Activated CD4-positive, alpha-beta T cell treated with anti-CD3 and anti-CD28 coated beads for 1 hour (primary cell): ENCODE measurements at places on chromosomes 3 and 15.

GRCh38 chr15:68352401-68353062 is 75.0 kb downstream of the FEM1B start:
- no peak for DNase-seq

DNA sequence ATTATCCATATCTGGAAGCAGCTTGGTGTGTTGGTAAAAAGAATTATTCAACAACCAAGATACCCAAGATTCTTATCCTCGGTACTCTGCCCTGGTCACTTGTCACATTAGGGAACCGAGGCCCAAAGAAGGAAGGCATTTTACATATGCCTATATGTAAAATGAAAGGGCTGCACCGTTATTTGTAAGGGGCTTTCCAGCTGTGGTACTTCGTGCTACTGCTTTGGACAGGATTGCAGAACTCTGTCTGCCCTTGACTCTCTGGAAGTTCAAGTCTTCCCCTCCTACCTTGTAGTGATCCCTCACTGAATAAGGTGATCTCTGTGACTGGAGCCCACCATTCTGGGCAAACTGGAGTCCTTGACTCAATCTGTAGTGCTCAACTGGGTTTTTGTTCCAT is 198.9 kb upstream of the TOPAZ1 start:
- no peak for DNase-seq

GRCh38 chr3:29887451-29887850 is 606.6 kb downstream of the RBMS3 start:
- no peak for DNase-seq

- no peak for DNase-seq
Observed at GRCh38 chr3:138260611-138261010, 69.0 kb downstream of the NME9 start.

DNA sequence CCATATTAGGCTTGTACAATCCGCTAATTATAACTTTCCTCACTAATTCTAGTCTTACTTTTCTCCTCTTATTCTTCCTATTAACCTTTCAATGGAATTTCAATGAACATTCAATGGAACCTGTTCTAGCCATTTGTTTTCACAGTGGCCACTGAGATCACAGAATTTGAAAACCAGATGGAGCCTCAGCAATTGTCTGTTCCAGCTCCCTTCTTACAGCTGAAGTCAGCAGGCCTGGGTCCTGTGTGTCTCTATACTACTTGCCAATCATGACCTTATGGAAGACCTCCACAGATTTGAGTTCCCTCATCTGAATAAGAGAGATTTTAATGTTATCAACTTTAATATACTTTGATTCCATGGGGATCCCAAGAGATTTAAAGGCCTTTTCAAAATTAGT is 36.6 kb downstream of the TJP1 start:
- no peak for DNase-seq

GRCh38 chr3:140429791-140430190 is 248.1 kb upstream of the TRIM42 start:
- DNase-seq, result no peak

DNA sequence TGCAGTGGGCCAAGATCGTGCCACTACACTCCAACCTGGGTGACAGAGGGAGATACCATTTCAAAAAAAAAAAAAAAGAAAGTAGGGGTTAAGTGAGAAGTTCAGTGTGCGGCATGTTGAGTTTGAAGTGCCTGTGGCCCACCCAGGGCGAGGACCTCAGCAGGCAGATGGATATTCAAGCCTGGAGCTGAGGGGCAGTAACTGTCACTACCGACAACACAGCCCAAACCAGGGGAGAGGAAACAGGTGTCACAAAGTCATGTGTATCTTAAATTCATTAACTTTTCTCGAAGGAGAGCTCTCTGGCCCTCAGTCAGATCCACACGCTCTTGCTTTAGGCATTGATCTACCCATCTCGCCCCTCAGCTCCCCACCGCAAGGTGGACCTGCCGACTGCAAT is 45.3 kb downstream of the FEM1B start:
- no peak for DNase-seq

- DNase-seq, result peak; percentile 65
Observed at GRCh38 chr15:74375303-74375693, 7.9 kb upstream of the CYP11A1 start.

GRCh38 chr3:11914041-11914440 is 67.4 kb upstream of the TAMM41 start:
- DNase-seq, result no peak

DNA sequence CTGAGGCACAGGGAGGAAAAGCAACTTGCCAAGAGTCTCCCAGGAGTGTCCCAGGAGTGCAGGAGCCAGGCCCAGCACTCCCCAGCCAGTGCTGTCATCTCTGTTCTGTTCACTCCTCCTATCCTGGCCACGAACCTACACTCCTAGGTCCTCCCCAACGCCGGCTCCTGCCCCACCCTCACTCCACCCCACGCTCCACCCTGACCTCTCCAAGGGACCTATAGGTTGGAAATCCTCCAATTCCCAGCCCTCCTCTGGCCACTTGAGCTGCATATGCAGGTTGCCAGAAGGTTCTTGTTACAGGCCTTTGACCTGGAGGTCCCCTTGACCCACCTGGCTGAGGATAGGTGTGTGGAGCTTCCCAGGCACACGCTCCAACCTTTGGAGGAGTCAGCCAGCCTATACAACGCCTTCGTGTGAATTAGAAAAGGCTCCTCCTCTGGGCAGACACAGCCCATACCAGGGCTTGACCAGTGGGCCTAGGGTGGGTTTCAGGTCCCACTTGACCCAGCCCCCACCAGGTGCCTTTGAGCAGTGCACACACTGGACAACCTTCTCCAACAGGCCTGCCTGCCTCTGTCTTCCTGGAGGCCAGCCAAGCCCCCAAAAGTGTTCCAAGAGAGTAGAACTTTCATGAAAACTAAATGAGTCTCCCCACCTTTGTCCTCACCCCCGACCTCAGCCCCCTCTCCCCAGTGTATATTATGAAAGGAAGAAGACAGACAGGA is 167.2 kb upstream of the TLE3 start:
- no peak for DNase-seq

DNA sequence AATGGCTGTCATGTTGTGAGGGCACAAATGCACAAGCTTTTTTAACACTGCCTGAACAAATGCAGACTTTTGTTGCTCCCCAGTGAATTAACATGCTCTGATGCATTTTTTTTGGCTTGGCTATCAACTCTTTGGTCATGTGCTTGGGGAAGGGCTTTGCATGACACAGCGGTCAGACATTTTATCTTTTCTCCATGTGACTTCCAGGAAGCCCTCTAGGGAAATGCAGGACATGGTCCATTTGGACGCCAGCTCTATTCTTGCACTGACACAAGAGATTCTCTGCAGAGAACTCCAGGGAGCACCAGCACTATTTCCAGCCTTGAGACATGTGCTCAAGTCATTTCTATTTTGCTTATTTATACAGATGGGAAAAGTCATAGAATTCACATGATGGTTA is 46.2 kb downstream of the NEK11 start:
- DNase-seq, result no peak

DNA sequence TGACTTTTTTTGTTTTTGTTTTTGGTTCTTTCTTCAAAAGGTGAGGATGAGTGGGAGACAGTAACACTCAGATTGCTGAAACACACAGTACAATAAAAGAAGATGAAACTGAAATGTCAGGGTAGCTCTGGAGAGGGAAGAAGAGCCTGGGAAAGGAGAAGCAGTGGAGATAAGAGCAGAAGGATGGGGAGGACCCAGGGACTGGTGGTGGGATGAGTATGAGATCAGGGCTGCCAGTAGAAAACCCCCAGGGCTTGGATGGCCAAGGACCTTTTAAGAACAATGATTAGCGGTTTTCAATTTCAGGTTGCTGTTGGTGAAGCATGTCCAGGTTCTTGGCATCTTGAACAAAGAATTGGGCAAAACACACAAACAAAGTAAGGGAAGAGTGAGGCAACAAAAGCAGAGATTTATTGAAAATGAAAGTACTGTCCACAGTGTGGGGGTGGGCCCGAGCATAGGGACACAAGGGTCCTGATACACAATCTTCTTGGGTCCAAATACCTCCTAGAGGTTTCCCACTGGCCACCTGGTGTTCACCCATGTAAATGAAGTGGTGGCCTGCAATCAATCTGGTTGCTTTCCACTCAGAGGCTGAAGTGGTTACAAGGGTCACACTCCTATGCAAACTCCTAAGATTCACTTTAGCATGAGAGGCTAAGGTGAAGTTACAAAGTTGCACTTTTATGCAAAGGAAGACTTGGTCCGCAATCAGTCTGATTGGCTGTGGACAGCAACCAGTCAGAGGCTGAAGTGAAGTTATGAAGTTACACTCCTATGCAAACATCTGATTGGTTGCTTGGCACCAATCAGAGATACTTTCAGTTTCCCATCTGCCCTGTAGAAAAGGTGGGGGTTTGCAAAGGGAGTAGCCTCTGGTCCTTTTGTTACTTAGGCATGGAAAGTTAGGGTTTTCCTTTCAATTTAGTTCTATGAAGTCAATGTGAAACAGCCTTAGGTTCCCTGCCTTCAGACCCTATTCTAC is 26.1 kb upstream of the MFSD1 start:
- no peak for DNase-seq

GRCh38 chr15:29765234-29765841 is 56.9 kb downstream of the TJP1 start:
- DNase-seq, result no peak

DNA sequence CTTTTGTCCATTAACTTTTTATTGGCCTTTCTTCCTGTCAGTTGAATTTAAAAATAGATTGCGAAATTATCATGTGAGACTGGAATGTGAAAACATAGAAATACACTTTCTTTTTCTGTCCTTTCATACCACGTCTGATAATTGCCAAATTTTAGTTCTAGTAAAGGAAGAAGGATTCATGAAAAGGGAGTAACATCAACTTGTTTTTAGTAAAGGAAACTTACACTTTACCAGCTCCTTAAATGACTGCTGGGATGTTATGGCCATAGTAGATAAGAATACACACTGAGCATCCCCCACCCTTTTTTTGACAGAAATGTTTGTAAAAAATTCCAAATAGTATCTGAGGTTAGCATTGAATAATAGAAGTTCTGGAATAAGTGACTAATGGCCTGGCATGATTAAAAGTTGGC is 137.9 kb downstream of the NEO1 start:
- no peak for DNase-seq

DNA sequence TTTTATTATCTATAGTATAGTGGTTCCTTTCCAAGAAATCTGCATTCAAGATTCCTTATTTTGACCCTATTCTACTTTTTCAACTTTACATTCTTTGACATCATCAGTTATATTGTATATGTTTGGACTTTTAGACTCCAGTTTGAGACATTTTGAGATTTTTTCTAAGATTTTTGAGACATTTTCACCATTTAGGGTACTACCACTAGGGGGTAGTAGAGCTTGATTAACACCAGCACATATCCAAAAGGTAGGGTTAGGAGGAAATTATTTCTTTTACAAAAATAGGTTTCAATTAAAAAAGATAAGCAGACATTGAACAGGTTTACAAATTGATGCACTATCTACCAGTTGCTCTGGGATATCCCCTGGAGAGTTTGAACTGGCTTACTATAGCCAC is 262.5 kb downstream of the SCAPER start:
- no peak for DNase-seq

DNA sequence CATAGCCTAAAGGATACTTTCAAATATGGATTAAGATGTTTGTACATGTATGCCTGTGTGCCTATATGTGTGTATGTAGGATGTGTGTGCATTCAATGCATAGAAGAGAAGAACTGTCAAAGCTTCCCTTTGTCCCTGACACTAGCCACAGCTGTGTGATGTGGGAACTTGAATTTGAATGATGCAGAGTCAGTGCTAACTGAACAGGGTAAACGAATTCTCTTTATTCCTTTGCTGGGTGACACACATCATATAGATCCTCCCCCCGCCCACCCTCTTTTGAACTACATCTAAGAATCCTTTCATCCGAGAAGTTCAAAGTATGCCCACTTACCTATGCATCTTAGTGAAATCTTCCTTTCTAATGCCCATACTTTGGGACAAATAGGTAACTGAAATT is 228.3 kb downstream of the GAP43 start:
- no peak for DNase-seq

DNA sequence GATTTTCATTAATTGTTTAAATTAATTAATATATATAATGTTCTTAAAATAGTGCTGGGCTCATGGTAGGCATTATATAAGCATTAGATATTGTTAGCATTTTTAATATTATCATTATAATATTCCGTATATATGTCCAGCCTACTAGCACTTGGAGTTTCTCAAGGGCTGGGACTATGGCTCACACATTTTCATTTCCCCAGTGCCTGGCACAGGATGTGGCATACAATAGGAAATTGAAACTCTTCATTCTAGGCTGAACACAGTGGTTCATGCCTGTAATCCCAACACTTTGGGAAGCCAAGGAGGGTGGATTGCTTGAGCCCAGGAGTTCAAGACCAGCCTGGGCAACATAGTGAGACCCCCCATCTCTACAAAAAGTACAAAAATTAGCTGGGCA is 170.4 kb downstream of the RSL24D1 start:
- DNase-seq, result no peak

DNA sequence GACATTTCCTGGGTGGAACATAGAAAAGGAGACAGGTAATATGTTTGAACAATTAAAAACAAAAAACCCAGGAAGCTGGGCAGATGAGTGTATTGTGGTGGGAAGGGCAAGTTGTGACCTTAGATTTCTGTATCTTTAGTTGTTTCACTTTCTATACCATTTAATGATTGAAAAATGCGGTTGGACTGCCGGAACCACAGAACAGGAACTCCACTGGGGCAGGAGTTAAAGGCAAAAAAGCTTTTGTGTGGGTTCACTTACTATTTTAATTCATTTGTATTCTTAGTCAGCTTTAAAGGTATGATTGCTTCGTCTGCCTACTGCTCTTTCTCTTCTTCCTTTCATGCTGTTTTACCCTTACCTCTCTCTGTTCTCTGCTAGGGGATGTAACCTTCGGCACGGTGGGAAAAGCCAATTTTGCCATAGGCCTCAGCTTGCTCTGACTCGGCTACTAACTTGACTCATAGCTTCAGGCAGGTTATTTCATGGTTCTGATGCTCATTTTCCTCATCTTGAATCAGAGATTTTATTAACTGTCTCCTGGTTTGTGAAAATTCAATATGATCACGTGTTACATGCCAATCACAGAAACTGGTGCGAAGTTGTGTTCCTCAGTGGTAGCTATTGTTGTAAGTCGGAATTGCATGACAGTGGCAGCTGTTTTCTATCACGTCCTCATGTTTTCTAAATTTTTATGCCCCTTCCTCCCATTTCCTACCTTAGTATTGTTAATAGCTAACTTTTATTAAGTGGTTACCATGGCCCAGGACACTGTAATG is 1.6 kb upstream of the MCTP2 start:
- no peak for DNase-seq
